HuH-7.5 (cell line): ENCODE measurements at places on chromosomes 3 and 15.

DNA sequence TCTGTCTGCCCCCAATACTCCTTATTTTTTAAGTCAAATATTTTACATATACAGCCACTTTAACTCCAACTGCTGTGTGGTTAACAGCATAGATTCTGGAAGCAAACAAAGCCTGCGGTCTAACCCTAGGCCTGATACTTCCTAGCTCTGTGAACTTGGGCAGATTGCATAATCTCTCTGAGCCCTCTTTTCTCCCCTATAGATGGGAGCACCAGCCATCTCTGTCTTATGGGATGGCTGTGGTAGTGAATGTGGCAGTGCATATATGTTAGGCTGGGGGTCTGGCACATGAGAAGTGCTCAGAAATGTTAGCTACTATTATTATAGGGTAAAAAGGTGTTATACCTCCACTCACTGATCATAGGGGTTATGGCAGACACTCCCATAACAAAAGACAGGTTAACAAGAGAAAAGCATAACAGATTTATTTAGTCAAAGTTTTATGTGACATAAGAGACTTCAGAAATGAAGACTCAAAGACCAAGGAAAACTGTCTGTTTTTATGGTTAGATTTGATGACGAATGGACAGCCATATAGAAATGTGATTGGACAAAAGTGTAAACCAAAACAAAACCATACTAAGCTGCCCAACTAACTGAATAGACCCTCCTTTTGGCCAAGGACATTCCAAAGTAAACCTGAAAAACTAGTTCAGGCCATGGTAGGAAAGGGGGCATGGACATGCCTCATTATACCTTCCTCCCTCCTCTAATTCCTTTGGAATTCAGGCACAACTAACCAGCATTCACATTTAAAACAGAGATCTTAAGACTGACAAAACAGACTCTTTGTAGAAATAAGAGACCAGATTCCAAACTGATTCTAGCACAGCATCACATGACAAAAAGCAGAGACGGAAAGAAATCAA is 53.9 kb upstream of the DAZL start:
- no peak for DNase-seq

GRCh38 chr15:71114066-71114680 is 1.1 kb upstream of the THSD4 start:
- DNase-seq, result no peak

DNA sequence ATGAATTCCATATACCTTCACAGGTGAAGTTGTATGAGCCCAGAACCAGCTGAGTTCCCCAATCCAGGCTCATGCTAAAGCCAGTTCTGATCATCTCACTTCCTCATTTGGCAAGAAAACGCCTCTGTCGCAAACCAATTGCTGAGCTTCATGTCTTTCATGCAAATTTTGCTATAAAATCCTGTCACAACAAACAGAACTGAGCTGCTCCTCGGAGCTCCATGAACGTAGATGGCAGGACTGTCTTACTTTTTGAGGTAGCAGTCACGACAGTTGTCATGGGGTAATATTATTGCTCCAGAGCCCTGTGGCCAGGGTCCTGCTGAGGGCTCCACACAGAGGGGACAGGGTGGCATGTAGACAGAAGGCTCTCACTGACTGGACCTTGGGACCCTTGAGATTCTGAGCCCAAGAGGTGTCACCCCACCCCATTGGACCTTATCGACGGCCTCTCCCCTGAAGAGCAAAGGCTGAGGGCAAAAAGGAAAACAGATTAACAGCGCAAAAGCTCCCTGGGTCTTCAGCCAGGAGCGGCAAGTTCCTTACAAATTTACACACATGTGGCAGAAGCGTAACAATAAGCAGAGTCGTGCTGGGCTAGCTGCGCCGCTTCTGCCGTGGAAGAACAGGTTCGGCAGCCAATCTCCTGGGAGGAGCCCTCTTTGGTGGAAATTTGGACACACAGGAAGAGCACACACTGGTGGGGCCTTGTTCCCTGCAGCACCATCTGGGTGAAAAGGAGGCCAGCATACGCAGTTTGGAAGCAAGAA is 249.2 kb downstream of the OPA1 start:
- DNase-seq, result no peak

DNA sequence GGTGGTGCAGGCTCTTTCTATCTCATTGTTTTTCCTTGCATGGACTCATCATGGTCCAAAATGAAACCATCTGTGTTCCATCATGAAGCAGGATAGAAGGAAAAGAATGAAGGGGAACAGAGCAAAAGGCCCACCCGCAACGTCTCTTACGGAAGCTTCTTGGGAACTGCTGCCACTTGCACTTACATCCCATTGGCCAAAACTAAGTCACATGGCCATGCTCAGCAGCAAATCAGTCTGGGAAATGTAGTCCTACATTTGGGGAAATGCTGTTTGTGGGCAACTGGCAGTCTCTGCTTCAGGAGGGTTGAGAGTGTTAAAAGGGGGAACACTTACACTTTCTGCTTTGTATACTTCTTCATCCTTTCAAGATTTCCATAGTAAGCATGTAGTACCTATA is 191.6 kb downstream of the SV2B start:
- no peak for DNase-seq

DNA sequence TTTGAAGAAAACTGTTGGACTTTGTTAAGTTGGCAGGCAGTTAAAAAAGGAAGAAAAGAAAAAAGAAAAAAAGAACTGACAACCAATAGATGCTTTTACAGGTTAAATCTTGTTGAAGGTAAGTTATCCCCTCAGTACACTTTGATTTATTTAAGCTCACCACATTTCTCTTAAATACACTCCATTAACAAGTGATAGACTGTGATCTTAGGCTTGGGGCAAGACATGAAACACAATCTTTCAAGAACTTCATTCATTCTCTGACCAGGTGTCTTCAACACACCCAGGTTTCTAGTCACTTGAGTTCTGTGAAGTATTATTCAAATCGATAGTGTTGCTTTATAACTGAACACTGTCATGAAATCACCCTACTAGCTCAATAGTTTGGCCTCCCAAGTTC is 751.9 kb downstream of the ROBO1 start:
- DNase-seq, result no peak

DNA sequence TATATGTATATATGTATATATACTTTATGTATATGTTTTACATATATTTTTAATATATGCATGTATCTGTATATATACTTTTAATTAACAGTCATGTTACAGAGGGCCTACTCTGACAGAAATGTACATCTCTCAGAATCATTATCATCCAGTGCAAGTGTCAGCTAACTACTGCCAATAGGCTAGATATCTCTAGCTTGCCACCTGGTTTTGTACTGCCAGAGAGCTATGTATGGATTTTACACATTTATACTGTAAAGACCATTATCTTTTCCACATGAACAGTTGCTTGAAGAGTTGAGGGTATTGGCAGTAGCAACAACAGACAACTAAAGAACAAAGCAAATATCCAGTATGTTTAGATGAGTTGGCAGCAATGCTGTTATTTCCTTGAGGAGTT is 99.7 kb upstream of the VGLL3 start:
- DNase-seq, result no peak

DNA sequence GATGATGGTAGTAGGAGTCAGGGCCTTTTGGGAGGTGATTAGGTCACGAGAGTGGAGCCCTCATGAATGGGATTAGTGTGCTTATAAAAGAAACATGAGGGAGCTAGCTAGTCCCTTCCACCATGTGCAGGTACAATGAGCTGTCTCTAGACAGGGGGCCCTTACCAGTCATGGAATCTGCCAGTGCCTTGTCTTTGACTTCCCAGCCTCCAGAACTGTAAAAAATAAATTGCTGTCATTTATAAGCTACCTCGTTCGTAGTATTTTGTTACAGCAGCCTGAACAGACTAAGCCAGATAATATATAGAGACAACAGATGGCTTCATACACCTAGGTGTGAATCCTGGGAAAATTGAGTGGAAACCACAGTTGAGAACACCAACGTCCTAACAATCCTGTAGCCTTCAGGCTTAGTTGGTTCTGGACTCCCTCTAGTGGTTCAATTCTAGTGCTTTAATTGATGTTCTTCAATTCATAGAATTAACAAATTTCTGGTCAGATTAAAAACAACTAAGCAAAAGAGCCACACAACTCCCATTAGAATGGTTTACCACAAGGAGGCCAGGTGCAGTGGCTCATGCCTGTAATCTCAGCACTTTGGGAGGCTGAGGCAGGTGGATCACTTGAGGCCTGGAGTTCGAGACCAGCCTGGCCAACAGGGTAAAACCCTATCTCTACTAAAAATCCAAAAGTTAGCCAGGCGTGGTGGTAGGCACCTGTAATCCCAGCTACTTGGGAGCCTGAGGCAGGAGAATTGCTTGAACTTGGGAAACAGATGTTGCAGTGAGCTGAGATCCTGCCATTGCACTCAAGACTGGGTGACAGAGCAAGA is 21.3 kb upstream of the GATM start:
- DNase-seq, result no peak

DNA sequence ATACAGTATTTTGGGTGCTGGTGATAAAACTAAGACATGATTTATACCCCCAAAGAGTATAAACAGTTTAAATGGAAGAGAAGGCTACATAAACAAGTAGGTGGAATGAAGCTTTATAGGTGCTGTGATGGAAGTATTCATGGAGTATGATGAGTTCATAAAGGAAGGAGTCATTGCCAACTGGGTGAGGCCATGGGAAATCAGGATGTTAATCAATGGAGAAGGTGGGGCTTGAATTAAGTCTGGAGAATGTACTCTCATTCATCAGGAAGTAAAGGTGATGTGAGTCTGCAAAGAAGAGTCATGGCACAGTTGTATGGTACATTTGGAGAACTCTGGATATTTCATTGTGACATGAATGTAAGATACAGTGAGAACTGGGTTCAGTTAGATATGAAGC is 147.5 kb upstream of the MME start:
- DNase-seq, result no peak

GRCh38 chr3:158794936-158795518 is 6.8 kb upstream of the MFSD1 start:
- no peak for DNase-seq

DNA sequence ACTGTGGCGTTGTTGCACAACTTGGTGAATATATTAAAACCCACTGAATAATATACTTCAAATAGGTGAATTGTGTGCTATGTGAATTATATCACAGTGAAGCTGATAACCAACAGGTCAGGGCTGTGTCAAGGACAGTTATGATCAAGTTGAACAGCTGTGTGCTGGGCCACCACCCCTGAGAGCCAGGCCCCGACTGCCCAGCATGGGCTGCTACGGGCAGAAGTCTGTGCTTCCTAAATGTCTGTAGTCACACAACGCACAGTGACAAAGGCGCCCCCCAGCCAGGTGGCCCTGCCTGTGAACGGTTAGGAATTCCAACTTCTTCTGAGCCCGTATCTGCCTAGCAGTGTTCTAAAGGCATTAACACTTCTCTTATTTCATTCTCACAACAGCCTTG is 32.8 kb downstream of the TKT start:
- no peak for DNase-seq

DNA sequence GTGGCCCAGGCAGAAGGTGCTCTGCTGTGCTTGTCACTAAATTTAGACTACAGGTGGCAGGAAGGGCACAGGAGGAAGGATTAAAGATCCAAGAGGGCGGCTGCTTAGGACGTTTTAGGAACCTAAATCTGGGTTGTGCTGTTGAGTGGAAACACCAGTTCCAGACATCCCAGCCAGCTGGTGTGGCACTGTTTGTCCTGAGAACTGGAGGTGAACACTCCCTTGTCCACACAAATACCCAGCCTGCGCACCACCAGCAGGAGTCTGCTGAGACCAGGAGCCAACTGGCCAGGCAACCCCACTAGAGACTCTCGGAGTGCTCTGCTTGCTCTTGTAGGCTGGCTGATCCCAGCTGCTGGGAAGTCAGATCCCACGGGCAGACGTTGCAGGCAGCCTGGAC is 30.3 kb upstream of the UACA start:
- DNase-seq, result no peak

DNA sequence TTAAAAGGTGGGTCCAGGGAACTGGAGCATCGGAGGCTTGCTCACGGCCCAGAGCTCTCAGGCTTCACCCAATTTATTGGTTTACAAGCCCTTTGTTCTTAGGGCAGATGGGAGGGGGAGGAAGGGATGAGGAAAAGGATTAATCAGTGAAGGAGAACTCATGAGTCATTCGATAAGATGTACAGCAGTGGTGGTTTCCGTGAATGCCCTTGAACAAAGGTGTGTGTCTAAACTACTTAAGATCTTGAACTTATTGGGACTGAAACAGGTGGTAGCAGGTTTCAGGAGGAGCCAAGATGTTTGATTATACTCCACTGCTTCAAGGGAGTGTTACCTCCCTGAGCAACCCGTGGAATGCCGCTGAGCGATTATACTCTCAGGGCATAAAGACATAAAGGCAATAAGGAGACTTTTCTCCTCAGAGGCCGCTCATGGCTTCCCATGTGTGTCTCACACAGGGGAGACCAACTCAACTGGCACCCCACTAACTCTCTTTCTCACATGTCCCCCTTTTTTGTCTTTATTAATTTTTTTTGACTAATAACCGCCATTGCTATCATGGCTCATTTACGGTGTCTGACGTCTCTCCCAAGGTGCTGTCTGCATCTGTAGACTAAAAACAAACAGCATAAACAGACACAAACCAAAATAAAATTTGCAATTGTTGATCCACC is 17.3 kb upstream of the SLC28A2 start:
- DNase-seq, result no peak

- DNase-seq, result no peak
These were observed 27.4 kb downstream of the PRTG start for GRCh38 chr15:55715355-55716076.

DNA sequence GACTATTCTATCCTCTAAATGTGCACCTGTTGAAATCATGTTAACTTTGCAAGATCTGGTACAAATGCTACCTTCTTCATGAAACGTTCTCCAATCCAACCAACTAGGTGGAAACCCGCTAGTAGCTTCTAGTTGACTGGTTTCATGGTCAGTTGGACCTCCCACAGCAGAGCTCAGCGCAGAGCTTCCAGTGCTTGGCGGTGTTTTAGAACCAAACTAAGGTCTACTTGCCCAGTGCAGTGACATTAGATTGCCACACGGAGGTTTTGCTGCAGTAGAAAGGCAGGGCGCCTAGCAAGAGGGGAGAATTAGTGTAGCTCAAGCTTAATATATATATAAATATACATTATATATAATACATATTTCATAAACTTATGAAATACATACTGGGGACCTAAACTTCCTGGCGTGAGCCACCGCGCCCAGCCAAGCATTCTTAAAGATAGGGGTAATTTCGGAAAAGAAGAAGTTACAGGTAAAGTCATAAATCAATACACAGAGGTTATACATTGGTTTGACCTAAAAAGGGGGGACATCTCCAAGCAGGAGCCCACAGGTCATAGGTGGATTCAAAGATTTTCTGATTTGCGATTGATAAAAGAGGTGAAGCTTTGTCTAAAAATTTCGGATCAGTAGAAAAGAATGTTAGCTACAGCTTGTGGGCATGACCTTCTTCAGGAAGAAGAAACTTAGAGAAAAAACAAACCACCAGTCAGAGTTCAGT is 2.1 kb upstream of the OXSR1 start:
- DNase-seq, result no peak
